Panc1 (cell line): ENCODE measurements at places on chromosomes 3 and 15.

- no peak for DNase-seq
These were observed 189.9 kb downstream of the TCF12 start for GRCh38 chr15:57108296-57108695.

GRCh38 chr3:64191822-64192221 lies 33.4 kb downstream of the PRICKLE2 start:
- no peak for DNase-seq

DNA sequence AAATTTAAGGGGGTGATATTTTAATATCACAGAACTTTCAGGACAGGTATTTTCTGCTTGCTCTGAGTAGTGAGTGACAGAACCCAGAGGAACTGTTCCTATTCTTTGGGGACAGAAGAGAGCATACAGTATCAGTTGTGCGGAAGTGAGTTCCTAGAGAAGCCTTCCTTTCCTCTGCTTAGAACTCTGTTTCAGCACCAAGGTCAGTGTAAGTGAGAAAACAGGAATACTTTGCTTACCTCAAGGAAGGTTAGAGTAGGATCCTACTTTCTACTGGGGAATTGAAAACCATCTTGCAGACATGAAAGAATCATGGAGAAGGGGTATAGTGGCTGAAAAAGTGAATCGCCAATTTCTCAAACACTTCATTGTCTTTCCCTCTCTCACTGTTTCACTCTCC lies 542.4 kb downstream of the SQOR start:
- no peak for DNase-seq

DNA sequence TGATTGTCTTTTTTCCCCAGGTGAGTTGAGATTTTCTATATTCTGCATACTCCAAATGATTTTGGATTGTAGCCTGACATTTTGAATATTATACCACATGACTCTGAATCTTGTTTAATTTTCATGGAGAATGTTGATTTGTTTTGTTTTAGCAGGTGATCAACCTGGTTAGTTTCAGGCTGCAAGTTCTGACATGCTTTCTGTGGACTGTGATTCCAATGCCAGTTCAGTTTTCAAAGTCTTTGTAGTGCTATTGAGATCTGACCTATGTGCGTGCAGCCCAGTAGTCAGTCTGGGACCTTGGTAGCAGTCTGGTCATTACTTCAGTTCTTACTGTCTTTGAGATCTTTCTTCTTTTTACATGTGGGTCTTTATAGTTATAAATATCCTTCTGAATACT lies 18.6 kb upstream of the MTMR10 start:
- no peak for DNase-seq

GRCh38 chr3:184203526-184203925 lies 17.5 kb downstream of the ABCF3 start:
- DNase-seq = no peak

DNA sequence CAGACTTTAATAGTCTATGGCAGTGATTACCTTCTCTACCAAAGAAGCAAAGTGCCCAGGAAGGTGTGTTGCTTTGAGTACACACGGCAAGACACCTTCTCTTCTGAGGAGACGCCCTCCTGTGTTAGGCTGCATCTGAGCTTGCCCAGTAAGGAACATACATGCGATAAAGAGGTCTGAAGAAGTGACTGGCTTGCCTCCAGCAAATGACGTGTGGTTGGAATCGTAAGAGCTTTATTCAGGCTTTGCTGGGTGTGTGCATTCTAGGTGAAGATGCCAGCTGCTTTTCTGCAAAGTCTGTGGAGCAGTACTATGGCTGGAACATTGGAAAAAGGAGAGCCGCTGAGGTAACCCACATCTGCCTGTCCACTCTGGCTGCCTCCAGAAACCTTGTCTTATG lies 22.4 kb downstream of the MAP6D1 start:
- DNase-seq = no peak

DNA sequence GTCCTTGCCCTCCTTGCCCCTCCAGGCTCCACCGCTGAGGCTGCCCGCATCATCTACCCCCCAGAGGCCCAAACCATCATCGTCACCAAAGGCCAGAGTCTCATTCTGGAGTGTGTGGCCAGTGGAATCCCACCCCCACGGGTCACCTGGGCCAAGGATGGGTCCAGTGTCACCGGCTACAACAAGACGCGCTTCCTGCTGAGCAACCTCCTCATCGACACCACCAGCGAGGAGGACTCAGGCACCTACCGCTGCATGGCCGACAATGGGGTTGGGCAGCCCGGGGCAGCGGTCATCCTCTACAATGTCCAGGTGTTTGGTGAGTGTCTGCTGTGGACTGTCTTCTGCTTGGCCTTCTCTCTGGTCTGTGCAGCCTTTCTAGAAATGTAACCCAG lies 61.0 kb downstream of the BOC start:
- no peak for DNase-seq

GRCh38 chr15:37903919-37904625 lies 30.4 kb upstream of the TMCO5A start:
- DNase-seq = no peak

GRCh38 chr3:104547031-104547430 lies 819.7 kb upstream of the ALCAM start:
- DNase-seq = no peak

- DNase-seq = no peak
These were observed 105.6 kb upstream of the ROPN1 start for GRCh38 chr3:124097362-124098131.

DNA sequence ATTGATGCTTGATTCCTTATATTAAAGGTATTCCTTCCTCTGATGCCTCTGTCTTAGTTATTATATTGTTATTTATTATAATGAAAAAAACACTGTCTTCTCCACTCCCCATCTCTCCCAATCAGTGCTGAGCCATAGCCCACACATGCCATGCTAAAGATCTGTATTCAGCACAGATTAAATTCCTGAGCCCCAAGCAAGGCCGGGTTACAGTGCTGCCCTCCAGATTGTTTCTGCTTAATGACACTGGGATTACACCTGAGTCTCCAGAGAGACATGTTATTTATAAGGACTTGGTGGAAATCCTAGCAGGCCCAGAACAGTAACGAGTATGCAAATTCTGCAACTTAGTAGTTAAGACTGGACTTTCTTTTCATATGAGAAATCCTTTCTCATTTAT lies 305.9 kb upstream of the UMPS start:
- DNase-seq = no peak

DNA sequence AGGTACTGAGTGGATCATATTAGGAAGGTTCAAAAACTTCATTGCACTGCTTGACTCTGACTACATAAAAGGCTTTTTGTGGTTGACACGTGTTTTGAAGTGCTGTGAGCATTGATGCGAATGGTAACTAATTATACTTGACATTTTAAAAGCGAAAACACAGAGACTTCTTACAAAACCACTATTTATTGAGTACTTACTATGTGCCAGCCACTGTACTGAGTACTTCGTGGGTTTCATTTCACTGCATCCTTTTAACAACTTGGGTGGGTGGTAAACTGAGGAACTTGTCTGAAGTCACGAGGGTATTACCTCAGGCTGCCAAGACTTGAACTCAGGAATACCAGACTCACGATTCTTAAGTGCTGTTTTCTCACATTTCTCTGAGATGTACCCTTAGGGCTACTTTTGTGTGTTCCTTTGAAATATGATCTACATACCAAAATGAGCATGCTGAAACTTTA lies 45.3 kb upstream of the PPP4R2 start:
- no peak for DNase-seq

GRCh38 chr3:17979252-17979651 lies 236.8 kb upstream of the TBC1D5 start:
- no peak for DNase-seq

- DNase-seq = no peak
These were observed 21.4 kb downstream of the TPM1 start for GRCh38 chr15:63063877-63064409.

DNA sequence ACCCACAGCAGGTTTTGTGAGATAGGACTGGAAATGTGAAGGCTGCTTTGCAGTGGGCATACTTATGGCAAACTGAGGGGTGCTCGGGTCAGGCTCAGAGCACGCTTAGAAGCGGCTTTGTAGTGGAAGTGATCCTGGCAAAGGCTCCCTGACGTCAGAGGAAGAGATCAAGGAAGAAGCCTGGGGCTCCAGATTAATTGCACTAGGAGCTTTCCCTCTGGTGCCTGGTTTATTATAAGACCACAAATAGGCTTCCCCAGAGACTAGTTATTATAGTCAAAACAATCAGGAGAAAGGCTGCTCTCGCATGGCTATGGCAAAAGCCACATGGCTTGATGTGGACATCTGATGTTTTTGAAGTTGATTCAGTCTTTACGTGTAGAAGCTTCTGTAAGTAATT lies 515.1 kb downstream of the GABRG3 start:
- no peak for DNase-seq

DNA sequence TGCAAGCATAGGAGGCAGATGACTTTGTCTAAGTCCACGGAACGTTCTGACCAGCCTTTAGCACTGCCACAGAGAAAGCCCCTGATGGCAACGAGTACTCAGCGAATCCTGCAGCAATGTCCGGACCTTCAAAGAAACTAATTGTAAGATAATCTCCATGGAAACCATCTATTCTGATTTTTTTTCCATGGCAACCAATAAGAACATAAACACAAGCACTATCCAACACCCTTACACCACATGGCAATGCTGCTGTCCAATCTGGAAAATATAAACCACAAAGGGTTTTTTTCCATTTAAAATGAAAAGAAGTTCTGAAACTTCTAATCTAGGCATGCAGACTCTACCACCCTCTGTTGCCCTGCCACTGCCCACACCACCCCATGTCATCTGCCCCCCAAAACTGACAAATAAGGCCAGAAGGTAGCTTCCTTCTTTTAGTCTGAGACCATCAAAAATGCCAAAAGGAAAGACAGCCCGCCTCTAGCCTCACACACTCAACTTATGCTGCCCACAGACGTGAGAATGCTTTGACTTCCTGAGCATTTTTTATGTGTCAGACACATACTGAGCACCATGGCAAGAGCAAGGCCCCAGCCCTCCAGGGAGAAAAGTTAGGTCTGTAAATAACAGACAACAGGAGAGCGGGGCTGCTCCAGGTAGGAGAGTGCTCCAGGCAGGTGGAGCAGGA lies 44.5 kb downstream of the POC1A start:
- no peak for DNase-seq

DNA sequence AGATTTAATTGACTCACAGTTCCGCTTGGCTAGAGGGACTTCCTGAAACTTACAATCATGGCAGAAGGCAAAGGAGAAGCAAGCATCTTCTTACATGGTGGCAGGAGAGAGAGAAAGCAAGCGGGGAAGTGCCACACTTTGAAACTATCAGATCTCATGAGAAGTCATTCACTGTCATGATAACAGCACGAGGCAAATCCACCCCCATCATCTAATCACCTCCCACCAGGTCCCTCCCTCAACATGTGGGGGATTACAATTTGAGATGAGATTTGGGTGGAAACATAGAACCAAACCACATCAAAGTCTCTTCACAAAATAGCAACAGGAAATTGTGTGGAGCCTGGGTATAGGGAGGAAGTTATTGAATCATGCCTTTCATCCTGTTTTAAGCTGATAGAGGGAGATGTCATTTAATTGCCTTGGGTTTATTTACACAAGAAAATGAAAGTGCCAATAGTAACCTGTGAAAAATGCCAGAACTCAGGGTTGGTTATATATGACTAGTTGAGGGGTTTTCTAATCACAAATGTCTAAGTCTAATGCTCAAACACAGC lies 624.8 kb upstream of the LMCD1 start:
- no peak for DNase-seq

DNA sequence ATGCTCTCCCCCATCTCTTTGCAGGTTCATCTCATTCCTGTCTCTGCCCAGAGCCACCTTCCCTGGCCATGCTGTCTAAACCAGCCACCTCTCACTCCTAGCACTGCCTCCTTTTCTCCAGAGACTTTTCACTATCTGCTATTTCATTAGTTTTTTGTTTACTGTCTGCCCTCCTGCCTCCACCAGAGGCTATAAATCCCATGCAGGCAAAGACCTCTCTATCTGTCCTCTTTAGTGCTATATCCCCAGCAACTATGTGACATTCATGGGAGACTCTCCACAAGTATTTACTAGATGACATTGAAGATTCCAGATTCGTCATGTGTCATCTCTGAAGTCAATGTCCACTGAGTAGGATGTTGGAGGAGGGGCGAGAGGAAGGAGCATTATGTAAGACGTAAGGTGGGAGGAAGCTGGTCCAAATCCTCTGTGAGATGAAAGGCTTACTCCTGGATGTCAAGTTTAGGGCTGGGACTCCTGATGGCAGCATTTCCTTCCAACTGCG lies 3.4 kb upstream of the FAM43A start:
- DNase-seq = no peak

GRCh38 chr15:33871980-33872379 lies 96.3 kb upstream of the CHRM5 start:
- no peak for DNase-seq

DNA sequence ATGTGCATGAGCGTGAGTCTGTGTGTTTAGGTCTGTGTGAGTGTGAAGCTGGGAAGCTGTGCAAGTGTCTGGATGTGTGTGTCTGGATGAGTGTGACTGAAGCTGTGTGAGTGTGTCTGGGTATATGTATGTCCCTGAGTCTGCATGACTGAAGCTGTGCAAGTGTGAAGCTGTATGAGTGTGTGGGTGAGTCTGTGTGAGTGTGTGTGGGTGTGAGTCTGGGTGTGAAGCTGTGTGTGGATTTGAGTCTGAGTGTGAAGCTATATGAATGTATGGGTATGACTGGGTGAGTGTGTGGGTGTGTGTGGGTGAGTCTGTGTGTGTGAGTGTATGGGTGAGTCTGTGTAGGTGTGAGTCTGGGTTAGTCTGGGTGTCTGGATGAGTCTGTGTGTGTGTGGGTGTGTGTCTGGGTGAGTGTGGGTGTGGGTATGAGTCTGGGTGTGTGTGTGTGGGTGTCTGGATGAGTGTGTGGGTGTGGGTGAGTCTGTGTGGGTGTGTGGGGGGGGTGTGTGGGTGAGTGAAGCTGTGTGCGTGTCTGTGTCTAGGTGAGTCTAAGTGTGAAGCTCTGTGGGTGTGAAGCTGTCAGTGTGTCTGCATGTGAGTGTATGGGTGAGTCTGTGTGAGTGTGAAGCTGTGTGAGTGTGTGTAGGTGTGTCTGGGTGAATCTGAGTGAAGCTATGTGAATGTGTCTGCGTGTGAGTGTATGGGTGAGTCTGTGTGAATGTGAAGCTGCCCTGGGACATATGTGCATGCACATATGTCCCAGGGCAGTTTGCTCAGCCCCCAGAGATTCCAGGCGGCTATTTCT lies 20.3 kb downstream of the MINAR1 start:
- no peak for DNase-seq

- DNase-seq = no peak
These were observed 18.1 kb upstream of the LEKR1 start for GRCh38 chr3:156808025-156808424.

DNA sequence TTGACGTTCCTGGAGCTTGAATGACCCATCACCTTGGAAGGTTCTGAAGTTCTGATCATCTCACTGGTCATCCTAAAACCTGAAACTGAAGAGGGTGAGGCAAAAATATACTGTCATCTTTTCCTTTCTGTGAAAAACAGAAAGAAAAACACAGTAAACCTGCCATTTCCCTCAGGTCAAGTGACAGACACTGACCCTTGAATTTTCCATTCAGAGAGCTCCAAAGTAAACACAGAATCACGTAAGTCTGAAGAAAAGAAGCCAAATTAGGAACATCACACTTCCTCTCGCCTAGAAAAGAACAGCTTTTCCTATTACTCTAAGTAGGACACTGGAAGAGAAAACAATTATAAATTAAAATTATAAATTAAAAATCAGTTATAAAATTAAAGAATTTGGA lies 78.7 kb upstream of the TGFBR2 start:
- DNase-seq = no peak

GRCh38 chr15:85880501-85881190 lies 85.9 kb upstream of the KLHL25 start:
- no peak for DNase-seq

GRCh38 chr3:50334339-50335075 lies 6.1 kb downstream of the RASSF1 start:
- no peak for DNase-seq

GRCh38 chr3:20111836-20112235 lies 71.6 kb downstream of the KAT2B start:
- DNase-seq = peak; percentile 20

- DNase-seq = no peak
These were observed 30.5 kb downstream of the ATP2B2 start for GRCh38 chr3:10474847-10475246.
